GM04503 (cell line): ENCODE measurements at places on chromosomes 16 and 17.

- no peak for DNase-seq
These were observed 17.0 kb upstream of the UBTF start for GRCh38 chr17:44236444-44236991.

GRCh38 chr17:19770985-19771735 is 23.1 kb upstream of the ALDH3A1 start:
- DNase-seq = no peak

DNA sequence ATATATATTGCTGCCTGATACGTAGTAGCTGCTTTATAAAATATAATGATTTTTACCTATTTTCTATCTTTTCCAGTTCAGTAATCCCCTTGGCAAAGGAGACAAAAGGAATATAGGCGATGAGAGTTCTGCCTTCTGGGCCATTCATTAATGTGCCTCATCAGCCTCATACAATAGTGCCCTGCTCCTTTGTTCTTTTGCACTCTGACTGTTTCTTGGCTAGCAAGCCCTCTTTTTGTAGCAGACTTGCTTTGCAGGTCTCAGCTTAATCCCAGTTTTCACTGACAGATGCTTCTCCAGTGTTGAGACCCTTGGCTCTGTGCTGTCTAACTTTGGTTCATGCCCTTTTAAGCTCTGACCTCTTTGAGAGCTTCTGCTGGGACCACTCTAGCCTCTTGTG is 10.4 kb downstream of the HSD17B2 start:
- no peak for DNase-seq

DNA sequence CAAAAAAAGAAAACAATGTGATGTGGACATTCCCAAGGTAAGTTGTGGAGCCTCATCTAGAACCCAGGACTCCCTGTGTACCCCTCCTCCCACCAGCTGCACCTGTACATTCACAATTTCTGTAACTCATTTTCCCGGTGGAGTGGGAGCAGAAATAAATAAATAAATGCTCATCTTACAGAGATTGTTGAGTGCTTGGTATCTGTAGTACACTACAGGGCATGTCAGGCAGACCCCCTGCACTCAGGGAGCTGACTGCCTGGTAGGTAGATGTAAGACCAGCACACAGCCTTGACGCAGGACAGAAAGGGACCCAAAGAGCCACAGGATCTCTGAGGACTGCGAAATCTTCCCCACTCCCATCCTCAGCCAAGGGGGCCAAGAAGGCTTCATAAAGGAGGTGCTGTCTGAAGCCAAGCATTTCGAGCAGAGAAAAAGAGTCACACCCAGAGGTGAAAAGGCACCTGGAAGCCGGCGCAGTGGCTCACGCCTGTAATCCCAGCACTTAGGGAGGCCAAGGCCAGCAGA is 6.5 kb downstream of the EIF1 start:
- DNase-seq = no peak

- DNase-seq = no peak
These were observed 5.9 kb downstream of the MLLT6 start for GRCh38 chr17:38710985-38711384.

DNA sequence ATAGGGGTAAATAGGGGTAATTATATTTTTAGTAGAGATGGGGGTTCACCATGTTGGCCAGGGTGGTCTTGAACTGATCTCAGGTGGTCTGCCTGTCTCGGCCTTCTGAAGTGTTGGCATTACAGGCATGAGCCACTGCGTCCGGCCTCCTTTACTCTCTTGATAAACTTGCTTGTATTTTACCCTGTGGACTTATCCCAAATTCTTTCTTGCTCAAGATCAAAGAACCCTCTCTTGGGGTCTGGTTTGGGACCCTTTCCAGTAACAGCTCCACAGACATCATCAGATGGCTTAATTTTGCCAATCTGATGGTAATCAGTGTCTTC is 5.6 kb upstream of the C1QTNF1 start:
- no peak for DNase-seq

GRCh38 chr17:37299257-37299980 is 76.4 kb upstream of the C17orf78 start:
- no peak for DNase-seq

- DNase-seq = no peak
These were observed 660 bp downstream of the RBBP6 start for GRCh38 chr16:24539850-24540601.

- DNase-seq = no peak
These were observed 131.3 kb downstream of the CBLN1 start for GRCh38 chr16:49150341-49150740.

DNA sequence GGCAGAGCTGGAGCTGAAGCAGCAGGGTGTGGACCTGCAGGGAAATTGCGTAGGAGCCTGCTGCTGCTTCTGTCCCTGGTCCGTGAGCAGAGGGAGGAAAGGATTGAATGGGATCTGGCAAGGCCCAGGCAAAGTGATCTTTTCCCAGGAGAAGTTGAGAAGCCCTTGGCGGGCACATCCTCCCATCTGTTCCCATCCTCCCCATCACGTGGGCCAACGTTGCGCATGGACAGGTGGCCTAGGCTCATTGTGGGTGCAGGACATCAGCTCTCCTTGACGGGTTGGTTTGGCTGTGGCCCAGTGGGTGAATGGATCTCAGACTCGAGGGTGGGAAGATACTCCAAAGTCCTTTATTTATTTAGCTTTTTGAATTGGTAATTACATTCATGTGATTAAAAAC is 29.4 kb upstream of the POLR3E start:
- no peak for DNase-seq

GRCh38 chr16:48099455-48099854 is 56.3 kb downstream of the ABCC12 start:
- DNase-seq = no peak

DNA sequence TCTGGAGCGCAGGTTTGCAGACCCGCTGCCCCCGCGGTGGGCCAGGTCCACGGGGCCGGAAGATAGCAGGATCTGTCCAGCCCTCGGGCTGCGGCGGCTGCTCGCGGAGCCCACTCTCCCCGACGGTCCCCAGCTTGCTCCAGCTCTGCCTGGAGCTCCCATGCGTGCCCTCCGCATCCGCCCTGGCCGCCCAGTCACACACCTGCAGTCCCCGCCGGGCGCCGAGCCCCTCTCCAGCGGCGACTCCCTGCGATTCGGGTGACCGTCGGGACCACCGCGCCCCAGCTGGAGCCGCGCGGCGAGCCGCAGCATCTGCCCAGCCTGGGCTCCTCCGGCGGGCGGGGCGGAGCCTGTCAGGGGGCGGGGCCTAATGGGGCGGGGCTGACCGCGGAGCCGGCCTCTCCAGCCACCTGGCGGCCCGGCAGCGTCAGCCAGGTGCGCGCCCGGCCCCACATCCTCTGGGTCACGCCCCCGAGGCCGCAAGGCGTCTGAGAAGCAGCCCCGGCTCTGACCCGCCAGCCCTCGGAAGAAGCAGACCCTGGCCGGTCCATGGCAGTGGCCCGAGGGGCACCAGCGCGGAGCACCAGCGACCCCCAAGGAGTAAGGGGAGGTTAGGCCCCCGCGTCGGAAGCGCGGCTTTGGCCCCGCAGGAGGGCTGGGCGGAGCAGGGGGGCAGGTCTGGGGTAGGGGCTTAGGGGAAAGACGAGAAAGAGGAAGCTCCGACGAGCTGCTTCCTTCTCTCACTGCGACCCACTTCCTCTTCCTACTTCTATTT is at the start of gene PIK3R5:
Gene PIK3R5, minus strand, starts transcription at position 314 of the 775 bp plus-strand sequence. CDS start 54,213 bp downstream, outside the sequence.
- no peak for DNase-seq

- no peak for DNase-seq
These were observed 24.9 kb downstream of the HYDIN start for GRCh38 chr16:71205482-71206131.

- DNase-seq = peak; percentile 70
These were observed 36.2 kb upstream of the TEKT3 start for GRCh38 chr17:15377616-15378015.

DNA sequence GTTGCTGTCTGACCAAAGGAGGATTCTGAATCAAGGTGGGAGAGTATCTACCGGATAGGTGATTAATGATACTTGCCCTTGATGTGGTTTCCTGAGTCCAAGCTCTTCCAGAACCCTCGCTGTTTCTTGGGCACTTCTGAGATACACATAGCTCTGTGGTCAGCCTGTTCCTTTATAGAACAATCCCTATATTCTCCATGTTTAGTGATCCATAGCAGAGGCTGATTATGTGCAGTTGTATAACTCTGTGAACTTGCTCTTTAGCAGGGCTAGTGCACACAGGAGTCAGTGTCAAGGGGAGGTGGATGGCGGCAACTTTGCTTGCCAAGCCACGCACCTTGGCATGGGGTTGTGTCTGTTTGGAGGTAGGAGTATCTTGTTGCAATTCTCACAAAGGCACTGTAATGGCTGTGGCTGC is 36.1 kb downstream of the ARL4D start:
- no peak for DNase-seq

DNA sequence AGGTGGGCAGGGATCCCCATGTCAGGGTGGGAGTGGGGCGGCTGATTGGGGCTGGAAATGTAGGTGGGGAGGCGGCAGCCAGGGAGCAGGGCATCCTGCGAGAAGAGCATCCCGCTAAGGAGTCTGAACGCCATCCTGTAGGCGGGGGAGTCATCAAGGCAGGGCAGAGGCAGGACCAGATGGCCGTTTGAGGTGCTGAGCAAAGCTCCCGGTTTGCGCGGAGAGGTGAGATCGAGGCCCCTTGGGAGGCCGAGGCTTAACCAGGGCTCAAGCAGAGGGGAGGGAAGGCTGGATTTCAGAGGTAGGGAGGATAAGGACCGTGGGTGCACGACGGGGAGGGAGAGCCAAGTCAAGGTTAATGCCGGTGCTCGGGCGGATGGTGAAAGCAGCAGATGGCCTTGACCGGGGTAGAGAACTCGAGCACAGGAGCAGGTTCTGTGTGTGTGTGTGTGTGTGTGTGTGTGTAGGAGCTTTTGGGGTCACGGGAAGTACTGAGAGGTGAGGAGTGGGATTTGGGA is 472 bp upstream of the NME2 start:
- no peak for DNase-seq

DNA sequence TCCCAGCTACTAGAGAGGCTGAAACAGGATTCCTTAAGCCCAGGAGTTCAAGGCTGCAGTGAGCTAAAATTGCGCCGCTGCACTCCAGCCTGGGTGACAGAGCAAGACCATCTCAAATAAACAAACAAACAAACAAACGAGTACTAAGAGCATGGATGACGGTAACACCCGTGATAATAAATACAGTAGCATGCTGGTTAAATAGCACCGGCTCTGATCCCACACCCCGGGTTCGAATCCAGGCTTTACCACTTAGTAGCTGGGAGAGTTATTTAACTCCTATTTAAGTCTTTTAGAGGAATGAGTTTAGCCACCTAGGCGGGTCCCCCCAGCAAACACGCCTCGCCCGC is 301 bp upstream of the METTL22 start:
- no peak for DNase-seq

DNA sequence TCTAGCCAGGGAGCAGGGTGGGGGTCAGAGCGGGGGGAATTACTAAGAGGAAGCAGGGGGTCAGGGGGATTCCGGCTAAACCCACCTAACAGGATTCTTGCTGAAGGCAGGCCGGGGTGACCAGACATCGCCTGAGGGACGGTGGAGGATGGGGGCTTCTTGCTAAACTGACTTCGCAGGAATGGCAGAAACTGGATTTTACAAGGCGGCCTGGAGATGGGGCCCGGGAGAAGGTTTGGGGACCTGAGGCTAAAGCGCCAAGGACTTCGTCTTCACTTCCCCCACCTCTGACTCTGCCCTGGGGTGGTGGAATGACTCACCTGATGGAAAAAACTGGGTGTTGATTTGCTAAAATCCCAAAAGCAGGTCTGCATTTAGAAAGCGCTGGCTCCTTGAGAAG is 23.5 kb downstream of the LGALS3BP start:
- DNase-seq = no peak

DNA sequence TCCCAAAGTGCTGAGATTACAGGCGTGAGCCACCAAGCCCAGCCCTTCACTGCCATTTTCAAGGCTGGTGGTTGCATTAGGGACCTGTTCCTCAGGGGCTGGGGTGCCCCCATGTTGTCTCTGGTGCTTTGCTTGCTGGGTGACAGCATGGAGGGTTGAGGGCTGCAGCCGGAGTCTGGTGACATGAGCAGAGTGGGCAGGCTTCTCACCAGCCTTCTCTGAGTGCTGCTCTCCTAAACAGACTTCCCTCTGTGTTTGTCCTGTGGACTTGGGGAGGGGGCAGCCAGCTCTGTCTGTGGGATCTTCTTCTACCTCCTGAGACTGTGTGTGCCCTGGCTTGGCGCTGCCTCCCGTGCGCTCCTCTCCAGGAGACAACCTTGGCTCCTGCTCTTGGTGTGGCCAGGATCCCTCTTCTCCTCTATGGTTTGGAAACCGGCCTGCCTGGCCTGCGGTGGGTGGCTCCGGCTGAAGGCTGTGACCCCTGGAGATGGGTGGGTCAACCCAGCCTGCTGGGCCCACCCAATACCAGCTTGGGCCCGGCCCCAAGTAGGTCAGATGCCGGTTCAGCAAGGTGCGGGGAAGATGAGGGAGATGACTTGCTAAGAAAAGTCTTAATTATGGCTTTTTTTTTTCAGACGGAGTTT is 72.1 kb downstream of the PDPK1 start:
- DNase-seq = no peak

DNA sequence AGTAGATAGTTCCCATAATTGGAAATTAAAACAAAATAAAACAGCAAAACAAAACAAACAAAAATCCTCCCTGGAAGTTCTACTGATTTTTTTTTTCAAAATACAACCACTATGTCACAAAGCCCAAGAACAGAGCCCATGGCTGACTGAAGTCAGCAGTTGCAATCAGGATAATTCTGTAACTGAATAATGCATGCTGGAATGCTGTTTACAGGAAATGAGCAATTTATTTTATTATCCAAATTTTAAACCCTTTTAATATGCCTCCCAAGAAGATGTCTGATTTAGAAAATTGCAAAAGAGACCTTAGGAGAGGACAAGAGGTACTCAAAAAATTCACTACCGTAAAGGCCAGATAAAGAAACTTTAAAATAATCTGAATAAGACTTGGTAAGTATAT is 578.2 kb downstream of the TOX3 start:
- DNase-seq = no peak

DNA sequence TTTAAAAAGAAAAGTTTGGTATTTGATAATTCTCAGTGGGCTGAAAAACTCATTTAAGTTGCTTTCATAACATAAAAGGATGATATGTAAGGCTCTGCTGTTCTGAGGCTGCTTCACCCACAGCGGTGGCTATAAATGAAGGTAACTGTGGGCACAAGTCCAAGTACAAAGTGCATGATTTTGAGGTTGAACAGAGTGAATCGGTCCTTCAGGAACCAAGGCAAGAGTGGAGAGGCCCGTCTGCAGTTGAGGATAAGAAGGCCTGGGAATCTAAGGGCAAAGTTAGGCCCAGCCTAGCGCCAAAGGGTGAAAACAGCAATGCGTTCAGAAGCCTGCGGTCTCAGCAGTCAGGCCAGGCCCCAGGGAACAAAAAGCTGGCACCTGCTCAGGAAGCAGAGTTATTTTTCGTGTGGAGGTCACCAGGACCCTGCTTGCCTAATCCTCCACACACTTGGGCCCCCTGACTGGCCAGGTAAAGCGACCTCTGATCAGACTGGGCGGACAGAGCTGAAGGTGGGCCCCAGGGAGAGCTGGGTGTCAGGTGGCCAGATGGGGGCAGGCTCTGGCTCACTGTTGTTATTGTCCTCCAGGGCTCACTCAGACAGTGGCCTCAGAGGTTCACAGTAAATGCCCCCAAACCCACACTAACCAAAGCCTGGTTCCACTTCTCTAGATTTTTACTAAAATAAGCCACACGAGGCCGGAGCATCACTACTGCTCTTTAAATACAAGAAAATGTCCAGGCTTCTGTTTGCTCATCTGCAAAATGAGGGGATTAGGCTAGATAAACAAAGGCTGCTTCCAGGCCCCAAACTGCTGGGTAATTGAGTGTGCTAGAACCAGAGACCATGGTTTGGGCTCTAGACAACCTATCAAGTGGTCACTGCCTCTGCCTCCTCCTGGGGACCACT is 46.5 kb downstream of the TEX2 start:
- DNase-seq = no peak

GRCh38 chr16:87959391-87959990 is 8.3 kb downstream of the BANP start:
- DNase-seq = no peak
